Activated T-helper 1 cell treated with anti-CD3 and anti-CD28 coated beads, Interleukin-12 subunit alpha, Interleukin-12 subunit beta, Interleukin-2, Interleukin-4 antibody, amounts not matched to agents 30 ng/mL and 10 ng/mL and 1 ng/mL, durations not matched to agents 14 hours and 24 hours and 36 hours (primary cell): ENCODE measurements at places on chromosomes 5 and 9.

GRCh38 chr9:36144309-36145232, 8.0 kb downstream of the GLIPR2 start:
- peak; percentile 17 for DNase-seq

DNA sequence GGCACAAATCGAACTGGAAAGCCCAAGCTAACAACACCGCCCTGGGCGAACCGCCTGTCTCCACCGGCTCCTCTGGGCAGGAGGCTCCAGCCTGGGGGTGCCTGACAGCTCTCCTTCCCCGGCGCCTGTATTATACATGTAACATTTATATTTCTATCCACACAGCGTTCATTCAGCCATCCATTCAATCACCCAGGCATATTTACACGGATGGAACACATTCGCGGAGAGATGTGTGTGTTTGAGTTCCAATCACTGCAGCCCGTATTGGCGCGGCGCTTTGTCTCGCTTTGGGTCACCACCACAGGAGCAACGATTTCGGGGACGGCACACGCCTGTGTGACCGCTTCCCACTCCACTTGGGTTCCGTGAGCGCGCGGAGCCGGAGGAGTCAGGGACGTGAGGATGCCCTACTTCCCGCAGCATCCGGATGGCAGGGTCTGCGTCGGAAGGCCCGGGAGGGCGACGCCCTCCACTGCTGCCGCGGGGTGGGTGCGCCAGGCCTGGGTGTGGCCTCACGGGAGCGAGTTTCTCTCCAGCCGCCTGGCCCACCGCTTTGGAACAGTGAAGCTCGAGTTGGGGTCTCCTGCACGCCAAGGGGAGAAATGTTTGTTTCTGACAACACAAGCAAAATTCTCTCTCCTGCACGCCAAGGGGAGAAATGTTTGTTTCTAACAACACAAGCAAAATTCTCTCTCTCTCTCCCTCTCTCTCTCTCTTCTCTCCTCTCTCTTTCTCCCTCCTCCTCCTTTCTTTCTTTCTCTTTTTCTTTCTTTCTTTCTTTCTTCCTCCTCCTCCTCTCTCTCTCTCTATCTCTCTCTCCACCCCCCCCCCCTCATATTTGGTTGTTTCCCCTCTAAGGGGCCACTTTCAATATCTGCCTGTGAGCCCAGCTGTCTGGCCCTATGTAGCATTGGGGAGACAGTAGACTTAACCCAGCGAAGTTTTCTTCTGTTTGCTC, 1.1 kb upstream of the SV2C start:
- DNase-seq: no peak

DNA sequence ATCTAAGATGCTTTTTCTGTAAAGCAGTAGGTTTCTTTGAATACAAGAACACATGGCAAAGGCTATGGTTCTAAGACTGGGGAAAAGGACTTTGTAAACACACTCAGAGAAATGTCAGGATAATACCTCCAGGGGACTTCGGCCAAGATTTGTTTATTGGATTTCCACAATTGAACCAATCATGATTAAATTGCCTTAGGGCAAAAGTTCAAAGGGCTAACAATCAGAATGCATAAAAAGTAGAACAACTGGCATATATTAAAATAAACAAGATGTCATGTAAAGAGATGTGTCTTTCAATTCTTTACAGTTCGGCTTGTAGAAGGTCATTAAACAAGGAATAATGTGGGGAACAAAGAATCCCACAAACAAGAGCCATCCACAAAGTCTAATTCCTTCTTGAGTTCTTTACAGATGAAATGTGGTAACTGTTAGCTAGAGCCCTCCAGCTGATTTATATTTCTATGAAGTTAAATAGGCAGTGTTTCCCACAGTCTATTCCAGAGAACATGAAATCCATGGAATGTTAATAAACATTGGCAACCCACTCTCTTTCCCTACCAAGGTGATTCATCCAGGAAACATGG, 565.5 kb downstream of the ZNF608 start:
- DNase-seq: no peak

- no peak for DNase-seq
Measured at GRCh38 chr5:167167191-167167795, 1124.2 kb upstream of the WWC1 start.

- DNase-seq: no peak
Measured at GRCh38 chr9:23769307-23769935, 56.6 kb downstream of the ELAVL2 start.

- DNase-seq: no peak
Measured at GRCh38 chr5:76974785-76975184, 21.9 kb downstream of the CRHBP start.

DNA sequence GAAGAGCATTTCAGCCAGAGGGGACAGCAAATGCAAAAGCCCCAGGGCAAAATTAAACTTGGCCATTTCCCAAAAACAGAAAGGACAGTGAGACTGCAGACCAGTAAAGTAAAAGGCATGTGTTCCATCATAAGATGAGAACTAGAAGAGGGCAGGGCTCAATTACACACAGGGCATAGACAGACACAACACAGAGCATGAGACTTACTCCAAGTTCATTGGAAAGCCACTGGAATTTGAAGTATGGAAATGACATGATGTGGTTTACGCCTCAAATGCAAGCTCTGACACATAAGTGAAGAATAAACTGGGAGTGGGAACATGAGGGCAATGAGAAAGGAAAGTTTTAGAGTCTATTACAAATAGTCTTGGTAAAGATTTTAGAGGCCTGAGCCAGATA, 446.6 kb upstream of the GRIA1 start:
- no peak for DNase-seq

- DNase-seq: no peak
Measured at GRCh38 chr9:72048850-72049249, 11.6 kb downstream of the C9orf57 start.

DNA sequence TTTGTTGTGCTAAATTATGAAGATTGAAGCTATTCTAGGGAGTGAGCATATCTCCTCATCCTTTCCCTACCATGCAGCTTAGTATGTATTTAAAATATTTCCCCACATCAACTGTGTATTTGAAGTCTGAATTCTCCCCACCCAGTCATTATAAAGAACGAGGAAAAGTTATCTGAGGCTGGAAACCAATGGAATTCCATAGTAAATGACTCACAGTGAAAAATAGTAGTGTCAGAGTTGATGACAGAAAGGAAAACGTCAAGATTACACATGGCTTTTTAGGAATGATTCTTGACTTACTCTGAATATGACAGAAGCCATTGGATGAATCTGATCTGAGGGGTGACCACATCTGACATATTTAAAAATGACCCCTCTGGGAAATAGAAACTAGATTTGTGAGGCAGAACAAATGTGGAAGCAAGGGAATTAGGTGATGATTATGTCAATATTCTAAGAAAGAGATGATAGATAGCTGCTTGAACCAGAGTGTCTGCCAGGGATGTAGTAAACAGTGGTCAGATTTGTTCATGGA, 1768.9 kb upstream of the CDH9 start:
- no peak for DNase-seq

DNA sequence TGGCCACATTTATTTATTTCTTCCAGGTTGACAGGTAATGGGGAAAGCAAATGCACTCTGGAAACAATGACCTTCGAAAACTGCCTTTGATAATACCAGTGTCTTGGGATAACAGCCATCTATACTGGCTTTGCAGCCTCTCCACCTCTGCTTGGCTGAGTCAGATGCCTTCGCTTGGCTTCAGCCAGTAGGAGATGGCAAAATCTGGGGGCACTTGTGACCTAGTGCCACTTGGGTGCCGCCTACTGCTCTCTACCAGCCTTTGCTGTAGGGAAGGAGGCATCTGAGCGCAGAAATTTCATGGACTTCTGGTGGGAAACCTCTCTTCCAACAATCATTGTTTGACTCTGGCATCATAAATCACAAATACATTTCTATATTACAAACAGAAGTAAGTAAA, 21.8 kb downstream of the FYB1 start:
- DNase-seq: no peak

DNA sequence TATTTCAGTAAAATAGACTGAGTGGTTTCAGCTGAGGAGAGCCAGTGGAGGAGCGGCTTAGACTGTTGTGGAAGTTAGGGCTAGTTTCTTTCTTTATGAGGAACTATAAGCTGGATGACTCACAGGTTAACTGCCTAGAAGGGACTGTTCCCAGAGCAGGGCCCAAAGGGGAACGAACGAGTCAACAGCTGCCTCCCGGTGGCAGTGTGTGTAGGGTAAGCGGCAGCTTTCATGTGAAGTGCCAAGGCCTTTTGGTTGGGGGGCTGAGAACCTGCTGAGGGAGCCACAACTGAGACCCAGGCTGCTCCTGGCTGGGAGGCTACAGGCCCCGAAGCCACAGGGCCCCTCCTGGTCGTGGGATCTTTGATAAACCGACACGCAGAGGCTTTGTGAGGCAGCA, 7.0 kb downstream of the SQSTM1 start:
- DNase-seq: no peak

DNA sequence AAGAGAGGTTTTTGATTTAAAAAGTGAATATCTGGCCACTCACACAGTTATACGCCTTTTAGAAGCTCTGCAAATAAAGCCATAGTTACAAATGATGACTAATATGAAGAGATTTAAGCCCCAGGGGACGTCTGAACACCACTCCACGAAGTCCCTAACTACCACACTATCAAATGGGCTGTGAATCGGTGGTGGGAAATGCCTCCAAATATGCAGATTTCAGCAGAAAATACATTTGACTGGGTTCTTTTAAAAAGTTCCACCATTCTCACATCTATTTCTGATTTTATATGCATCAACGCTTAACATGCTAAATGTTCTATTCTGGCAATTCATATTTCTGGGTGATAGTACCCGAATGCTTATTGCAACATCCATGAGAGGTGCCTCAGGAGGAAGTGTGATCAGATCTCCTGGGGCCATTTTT, 22.5 kb downstream of the TICAM2 start:
- DNase-seq: no peak

DNA sequence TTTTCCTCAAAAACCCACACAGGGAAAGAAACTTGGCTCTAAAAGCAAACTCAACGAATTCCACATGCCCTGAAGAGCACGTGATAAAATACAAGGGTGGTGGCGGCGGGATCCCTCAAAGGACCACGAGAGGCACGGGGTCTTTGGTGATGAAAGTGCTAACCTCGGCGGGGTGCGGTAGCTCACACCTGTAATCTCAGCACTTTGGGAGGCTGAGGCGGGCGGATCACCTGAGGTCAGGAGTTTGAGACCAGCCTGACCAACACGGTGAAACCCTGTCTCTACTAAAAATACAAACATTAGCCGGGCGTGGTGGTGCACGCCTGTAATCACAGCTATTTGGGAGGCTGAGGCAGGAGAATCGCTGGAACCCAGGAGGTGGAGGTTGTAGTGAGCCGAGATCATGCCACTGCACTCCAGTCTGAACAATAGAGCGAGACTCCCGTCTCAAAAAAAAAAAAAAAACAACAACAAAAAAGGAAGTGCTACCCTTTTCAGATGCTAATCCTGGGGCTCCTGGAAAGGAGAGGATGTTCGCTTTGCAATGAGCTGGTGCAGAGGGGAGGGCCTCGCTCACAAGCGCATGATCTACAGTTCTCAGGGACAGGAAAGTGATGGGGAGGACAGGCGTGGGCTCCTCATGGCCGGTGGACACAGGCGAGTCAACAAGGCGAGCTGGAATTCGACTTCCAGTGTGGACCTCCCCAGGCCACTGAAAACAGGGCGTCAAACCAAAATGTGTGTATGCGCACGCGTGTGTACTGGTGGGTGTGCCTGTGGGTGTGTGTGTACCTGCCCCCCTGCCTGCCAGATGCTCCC, 54.1 kb downstream of the USP20 start:
- peak; percentile 20 for DNase-seq

- DNase-seq: no peak
Measured at GRCh38 chr5:158958021-158958994, 141.4 kb downstream of the EBF1 start.

DNA sequence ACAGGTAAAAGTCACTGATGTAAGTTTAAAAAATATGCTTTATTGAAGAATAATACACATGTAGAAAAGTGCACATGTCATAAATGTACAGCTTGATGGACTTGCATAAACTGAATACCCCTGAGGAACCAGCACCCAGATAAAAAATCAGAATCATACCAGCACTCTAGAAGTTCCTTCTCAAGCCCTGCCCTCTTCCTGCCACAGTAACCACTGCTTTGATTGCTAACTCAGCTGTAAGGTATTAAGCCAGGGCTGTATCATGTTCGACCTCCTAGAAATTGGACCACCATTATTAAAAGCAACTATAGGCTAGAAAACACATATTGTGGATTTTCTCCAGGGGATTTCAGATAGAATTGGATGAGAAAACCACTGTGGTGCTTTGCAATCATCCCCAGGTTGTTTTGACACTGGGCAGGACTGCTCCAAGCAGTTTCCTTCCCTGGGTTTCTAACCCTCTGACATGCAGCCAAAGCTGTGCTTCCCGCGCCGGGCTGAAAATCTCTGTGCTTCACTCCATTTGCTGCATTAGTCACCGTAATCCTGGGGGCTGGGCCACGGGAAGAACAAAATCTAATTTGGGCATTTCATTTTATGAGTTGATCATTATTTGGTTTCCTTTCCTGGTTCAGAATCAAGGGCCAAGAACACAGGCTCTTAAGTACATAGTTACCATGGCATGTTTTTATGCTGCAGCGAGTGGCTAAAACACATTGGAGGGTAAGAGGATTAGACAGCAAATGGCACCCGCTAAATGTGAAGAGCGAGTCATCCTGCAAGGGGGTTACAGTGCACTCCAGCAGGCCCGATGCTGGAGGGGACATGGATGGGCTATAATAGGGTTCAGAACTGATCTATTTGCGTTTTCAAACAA, 139.4 kb upstream of the IL12B start:
- DNase-seq: no peak

- DNase-seq: no peak
Measured at GRCh38 chr9:121558473-121558872, 58.8 kb upstream of the GGTA1 start.

DNA sequence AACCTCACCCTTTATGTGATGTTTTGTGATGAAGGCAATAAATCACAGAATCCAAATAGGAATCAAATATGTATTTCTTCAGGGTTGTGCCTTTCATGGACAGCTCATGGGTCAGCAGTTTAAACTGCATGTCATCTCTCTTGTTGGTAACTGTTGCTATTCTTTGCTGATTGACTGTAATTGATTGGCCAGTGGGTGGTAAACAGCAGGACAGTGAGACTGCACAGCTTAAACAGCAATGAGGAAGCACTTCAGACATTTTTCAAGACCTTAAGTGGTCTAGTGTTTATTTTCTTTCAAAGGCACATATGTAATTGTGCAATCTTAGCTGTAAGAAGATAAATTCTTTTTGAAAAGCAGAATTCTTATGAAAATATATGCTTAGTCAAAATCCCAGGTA, 260.5 kb downstream of the COX7C start:
- no peak for DNase-seq

DNA sequence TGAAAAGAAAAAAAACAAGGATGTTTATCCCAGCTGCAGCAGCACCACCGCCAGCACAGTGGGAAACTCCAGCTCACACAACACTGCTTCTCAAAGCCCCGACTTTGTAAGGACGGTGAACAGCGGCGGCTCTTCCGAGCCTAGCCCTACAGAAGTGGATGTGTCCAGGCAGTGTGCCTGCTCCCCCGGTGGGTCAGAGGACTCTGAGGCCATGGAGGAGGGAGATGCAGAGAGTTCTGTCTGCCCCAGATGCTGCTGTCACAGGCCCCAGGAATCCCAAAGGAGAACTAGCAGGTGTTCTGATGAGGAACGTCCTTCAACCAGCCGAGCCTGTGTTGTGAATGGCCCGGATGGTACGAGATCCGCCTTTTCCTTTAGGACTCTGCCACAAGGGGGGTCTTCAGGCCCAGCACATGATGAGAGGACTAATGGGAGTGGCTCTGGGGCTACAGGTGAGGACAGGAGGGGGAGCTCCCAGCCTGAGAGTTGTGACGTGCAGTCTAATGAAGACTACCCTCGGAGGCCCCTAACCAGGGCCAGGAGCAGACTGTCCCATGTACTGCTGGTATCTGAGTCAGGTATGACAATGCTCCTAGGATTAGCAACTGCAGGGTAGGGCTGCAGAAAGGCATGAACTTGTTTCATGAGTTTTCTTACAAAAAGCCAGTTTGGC, 43.7 kb downstream of the FBXO38 start:
- DNase-seq: no peak
